CD4-positive, alpha-beta T cell treated with Interleukin-6 at 100 ng/mL for 8 hours (primary cell): ENCODE measurements at places on chromosomes 11 and 22.

GRCh38 chr11:113644605-113645004 is 61.5 kb downstream of the TMPRSS5 start:
- no peak for DNase-seq

DNA sequence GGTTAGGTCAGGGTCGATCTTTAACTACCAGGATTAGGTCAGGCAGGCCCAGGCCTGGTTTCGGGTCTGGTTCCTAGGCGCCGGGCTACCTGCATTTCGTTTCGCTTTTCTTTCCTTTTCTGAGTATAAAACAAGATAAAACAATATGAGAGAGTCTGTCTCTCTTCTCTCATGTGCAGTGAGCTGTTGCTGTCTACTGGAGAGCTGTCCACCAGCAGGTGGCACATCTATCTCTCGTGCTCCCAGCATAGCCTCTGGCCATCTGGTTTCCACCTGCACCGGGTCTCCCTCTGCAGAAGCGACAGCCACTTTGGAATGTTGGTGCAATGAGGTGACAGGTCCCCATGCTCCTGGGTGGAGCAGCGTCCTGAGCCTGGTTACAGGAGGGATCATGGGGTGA is 27.6 kb downstream of the RIBC2 start:
- DNase-seq, result peak; percentile 24

DNA sequence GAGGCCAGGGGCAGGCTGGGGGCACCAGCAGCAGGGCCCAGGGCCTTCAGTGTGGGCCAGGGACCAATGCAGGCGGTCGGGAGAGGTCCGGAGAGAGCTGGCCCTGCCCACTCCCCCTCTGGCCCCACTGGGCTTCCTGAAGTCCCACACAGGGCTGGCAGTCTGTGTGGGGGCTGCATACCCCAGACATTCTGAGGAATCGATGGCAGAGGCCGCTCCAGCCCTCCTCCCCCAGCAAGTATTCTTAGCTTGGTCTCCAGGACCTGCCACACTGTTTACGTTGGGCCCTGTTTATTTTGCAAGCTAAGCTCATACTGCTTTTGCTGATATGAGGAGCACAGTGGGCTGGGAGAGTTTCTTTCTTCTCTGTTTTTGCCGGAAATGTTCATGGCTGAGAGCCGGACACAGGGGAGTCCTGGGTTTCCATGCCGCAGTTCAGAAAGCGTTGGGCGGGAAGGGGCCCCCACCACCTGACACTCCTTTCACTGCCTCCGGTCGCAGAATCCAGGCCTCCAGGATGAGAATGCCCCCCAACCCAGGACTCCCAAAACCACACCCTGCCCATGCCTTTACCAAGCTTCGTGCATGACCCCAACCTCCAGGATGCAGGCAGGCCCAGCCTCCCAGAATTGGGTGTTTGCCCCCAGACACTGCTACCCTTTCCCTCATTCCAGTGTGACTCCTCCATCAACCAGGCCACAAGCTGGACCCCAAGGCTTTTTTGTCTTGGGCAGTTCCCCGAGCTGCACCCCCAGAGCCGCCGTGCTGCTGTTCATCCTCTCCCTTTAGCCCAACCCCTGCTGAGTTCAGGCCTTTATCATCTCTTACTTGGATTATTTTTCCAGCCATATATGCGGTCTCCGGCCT is 81.8 kb upstream of the KCNQ1OT1 start:
- DNase-seq, result no peak

- DNase-seq, result no peak
These were observed 203.9 kb downstream of the RAB38 start for GRCh38 chr11:87971354-87971753.

DNA sequence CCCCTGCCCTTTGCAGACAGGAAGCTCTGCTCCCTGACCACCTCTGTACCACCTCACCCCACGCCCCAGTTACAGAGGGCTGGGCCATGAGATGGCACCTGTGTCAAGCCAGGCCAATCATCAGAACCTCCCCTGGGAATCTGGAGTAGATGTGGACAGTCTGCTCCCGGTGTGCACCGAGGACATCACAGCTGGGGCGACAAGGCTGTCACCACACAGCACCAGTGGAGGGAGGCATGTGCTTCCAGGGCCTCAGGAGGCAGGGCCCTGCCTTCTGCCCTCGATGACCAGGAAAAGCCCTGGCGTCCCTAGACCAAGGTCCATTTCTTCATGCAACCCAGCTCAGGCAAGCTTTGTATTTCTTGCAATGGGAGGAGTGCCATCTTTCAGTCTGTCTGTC is 309.5 kb downstream of the CTTN start:
- DNase-seq, result no peak

- DNase-seq, result no peak
These were observed 23.5 kb downstream of the SPATA19 start for GRCh38 chr11:133821776-133822175.

GRCh38 chr22:38191731-38192474 is 9.9 kb upstream of the MAFF start:
- DNase-seq, result no peak

- DNase-seq, result no peak
These were observed 25.8 kb downstream of the RCN1 start for GRCh38 chr11:32116668-32117067.

DNA sequence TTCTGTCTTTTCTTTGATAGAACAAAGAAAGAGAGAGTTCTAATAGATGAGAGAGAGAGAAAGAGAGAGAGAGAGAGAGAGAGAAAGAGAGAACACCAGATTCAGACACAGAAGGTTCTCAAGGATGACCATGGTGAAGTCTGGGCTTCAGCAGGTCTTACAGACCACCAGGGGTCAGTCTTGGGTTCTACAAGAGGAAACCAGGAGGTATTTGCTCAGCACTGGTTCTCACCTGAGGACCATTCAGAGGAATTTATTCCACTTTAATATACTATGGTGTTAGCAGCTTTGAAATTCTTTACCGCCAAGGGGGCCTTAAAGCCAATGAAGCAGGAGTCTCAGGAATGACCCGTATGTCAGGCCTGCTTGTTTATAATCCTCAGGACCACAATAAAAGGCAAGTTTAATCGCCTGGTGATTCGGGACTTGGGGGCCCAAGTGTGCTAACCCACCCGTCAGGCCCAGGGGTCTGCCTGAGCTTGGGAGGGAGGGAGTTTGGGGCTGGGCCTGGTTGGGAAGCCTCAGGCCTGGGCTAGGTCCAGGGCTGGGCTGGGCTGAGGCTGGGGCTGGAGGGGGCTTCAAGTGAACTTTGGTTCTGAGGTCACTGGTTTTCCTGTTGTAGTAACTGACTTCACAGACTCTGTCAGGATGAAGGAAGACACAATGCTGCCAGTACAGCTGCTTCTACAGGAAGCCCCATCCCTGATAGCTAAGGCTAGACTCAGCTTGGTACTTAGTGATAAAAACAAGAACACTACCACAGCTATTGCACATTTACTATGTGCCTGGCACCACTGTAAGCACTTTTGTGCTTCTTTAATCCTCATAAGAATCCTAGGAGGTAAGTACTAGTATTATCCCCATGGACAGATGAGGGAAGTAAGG is 179.2 kb upstream of the ZBED5 start:
- DNase-seq, result peak; percentile 61

GRCh38 chr22:33866511-33866910 is 53.8 kb downstream of the LARGE1 start:
- DNase-seq, result no peak
